ENCODE measurements at places on chromosomes 3 and 15.

DNA sequence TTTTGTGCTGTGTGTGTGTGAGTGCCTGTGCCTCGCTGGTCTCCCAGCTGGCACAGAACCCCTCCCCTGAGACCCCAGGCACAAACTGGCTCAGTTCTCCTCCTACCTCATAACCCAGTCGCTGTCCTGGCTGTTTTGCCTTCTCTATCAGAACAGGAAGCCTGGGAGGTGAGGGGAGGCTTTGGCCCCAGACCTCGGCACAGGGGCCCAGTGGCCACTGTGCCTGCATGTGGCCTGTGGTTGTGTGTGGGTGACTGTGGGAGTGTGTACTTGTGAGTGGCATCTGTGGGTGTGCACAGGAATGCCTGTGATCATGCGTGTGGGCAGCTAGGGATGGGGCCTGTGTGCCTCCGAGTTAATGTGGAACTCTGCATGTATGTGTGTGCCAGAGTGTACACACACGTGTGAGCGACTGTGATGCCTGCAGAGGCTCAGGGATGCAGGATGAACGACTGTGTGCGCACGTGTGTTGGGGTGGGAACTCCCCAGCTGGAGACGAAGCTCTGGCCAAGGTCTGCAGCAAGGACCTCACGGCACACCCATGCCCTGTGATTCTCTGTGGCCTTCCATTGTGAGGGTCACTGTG, 32.3 kb downstream of the PSTPIP1 start:
- DNase-seq = peak; percentile 53

DNA sequence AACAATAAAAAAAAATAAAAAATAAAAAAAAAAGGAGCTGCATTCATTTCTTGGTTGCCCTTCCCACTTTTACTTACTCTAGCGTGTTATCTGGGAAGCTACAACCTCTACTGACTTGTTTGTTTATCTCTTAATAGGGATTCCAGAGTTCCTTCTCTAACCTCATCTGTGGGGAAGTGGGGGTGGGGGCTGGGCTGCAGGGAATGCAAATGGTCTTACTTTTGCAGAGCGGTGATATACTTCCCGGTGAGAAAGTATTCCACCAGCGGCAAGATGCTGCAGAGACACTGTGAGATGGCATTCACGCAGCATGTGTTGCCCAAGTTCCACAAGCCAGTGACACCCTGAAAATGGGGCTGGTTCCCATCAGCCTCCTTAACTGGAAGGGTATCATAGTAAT, 2.1 kb downstream of the USP50 start:
- no peak for DNase-seq

GRCh38 chr3:152376351-152377183, 107.8 kb downstream of the MBNL1 start:
- no peak for DNase-seq

- no peak for DNase-seq
Observed at GRCh38 chr15:66747886-66748707, 46.1 kb downstream of the SMAD6 start.

GRCh38 chr15:101023501-101024072, 104.4 kb downstream of the LRRK1 start:
- DNase-seq = peak; percentile 40

GRCh38 chr3:72203105-72203504, 418.2 kb upstream of the PROK2 start:
- DNase-seq = no peak

GRCh38 chr3:187952849-187953248, 201.1 kb upstream of the LPP start:
- DNase-seq = no peak

DNA sequence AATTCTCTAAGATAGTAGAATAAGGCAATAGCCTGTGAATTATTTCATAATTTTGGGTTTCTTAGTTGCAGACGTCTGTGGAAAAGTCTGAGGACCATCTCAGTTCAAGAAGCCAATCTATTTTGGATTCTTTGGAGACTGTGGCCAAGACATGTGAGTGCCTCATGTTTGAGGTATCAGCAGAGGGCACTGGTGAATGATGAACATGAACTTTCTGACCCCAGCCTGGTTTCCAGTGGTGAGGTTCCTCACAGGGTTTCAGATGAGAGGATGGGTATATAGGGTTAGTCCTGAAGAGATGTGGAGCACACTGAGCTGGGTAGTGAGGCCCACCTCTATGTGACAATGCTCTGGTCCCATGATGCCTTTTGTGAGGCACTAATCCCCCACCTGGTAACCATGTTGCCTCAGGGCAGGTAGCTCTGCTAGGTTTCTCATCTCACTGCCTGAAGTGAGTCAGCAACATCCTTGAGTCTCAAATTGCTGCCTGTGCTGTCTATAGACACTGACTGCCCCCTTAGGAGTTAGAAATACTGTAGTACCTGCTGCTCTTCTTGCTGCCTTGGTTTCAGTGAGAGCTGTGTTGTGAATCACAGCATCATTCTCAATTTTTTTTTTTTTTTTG, 32.3 kb downstream of the C3orf62 start:
- no peak for DNase-seq

GRCh38 chr3:103372031-103372430, 937.2 kb downstream of the ZPLD1 start:
- no peak for DNase-seq

DNA sequence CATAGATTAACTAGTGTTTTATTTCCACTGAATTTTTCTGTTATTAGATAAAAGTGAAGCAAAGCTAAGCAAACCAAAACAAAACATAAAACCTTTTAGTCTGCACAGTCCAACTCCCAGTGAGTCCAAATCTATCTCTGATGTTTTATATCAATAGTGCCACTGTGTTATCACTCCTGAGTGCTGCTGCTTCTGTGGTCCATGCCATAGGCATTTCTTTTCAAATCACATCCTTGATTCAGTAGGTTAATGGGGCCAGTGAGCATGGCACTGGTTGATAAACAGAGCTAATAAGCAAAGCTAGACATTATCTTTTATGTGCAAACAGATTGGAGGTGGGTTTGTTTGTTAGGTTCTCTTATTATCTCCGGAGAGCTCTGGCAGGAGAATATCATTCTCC, 30.0 kb downstream of the RBMS3 start:
- no peak for DNase-seq

- DNase-seq = no peak
Observed at GRCh38 chr3:11146773-11147660, 7.3 kb upstream of the HRH1 start.

DNA sequence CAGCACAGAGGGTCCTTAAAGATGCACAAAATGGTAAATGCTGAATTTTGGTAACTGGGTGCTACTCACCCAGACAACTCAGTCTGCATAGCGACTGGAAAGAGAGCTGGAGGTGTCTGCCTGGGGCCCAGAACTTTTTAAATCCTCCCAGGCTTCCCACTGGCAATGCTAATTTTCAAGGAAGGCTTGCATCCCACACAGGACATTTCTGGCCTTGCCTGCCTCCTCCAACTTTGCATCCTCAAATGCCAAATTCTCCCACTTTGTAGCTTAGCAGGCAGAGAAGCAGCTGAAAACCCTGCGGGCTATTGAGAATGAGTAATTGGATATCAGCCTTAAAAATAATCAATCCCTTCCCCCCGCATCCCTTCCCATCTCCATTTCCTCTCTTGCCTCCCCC, 656.6 kb upstream of the ADAMTS9 start:
- no peak for DNase-seq

DNA sequence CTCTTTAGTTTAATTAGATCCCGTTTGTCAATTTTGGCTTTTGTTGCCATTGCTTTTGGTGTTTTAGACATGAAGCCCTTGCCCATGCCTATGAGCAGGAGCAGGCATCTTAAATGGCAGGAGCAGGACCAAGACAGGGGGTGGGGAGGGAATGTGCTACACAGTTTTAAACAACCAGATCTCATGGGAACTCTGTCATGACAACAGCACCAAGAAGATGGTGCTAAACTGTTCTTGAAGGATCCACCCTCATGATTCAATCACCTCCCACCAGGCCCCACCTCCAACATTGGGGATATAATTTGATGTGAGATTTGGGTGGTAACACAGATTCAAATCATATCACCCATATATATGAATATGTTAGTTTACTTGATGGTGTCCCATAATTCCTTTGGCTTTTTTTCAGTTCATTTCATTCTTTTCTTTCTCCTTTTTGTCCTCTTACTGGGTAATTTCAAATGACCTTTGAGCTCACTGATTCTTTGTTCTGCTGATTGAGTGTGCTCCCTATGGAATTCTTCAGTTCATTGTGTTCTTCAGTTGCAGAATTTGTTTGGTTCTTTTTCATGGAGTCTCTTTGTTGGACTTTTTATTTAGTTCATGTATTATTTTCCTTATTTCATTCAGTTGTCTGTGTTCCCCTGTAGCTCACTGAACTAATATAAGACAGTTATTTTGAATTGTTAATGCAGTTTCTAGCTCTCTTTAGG, 62.6 kb downstream of the DOCK3 start:
- no peak for DNase-seq

DNA sequence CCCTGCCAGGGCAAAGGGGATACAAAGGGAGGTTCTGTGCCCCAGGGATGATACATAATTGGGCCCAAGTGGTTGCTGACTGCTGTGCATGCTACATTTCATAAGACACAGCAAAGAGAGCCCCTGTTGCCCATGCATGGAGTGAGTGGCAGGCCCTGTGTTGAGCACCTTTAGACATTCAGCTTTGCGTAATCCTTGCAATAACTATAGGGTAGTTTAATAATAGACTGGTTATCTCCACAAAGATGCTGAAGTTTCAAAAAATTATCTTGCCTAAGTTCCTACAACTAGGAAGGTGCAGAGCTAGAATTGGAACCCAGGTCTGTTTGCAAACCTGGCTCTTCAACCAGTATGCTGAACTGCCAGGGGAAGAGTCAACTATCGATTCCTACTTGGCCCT, 1.7 kb upstream of the OGG1 start:
- DNase-seq = no peak

All from sciatic nerve (tissue), 2 donors.